ENCODE measurements at places on chromosomes 7 and 10.

- no peak for DNase-seq
Measured at GRCh38 chr10:8424555-8425211, 370.2 kb downstream of the GATA3 start.

DNA sequence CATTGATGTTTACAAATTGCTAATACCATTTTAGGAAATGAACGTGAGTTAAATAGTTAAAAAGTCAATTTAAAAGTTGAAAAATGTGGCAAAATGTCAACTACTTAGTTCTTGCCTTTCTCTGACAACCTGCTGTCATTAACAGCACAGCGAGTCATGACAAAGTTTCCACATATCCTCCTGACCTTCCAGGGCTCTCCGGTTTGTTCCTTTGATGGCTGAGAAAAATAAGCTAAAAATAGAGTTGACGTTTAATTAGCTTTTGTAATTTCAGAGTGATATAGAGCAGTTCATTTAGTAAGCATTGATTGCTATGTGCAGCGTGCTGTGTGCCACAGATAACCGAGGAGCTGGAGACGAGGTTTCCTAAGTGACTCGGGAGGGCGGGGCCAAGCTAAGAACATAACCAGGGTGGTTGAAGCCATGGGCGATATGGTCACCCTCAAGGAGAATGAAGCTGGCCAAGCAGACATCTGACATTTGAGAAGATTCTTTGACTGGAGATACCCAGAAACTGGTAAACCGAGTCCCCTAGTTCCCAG, 47.9 kb downstream of the OGDH start:
- DNase-seq: no peak

- no peak for DNase-seq
Measured at GRCh38 chr10:17425584-17426262, 28.7 kb downstream of the ST8SIA6 start.

DNA sequence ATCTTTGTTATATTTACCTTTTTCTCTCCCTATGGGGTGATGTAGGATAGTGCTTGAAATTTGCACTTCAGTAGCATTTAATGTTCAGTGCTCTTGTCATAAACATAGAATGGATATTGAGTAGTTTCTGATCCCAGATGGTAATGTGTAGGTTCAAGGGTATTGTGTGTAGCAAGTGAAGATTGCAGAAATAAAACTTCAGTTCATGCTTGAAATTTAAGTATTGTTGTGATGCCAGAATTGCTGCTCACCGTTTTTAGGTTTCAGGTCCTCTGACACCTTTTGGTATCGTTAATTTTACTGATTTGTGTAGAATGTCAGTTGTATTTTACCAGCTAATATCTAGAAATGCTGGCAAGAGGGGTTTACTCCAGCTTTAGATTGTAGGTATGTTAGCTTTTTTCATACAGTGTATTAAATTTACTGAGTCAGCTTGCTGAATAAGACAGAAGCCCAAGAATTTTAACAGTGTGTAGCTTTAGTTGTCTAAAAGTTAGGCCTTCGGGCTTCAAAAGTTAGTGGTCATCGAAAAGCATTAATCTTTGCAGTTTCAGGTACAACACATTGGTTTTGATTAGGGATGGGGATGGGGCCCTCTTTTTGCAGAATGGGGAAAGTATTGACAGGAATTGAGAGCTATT, 1.9 kb downstream of the PTEN start:
- DNase-seq: no peak

- no peak for DNase-seq
Measured at GRCh38 chr10:102121739-102122372, 1.7 kb upstream of the LDB1 start.

DNA sequence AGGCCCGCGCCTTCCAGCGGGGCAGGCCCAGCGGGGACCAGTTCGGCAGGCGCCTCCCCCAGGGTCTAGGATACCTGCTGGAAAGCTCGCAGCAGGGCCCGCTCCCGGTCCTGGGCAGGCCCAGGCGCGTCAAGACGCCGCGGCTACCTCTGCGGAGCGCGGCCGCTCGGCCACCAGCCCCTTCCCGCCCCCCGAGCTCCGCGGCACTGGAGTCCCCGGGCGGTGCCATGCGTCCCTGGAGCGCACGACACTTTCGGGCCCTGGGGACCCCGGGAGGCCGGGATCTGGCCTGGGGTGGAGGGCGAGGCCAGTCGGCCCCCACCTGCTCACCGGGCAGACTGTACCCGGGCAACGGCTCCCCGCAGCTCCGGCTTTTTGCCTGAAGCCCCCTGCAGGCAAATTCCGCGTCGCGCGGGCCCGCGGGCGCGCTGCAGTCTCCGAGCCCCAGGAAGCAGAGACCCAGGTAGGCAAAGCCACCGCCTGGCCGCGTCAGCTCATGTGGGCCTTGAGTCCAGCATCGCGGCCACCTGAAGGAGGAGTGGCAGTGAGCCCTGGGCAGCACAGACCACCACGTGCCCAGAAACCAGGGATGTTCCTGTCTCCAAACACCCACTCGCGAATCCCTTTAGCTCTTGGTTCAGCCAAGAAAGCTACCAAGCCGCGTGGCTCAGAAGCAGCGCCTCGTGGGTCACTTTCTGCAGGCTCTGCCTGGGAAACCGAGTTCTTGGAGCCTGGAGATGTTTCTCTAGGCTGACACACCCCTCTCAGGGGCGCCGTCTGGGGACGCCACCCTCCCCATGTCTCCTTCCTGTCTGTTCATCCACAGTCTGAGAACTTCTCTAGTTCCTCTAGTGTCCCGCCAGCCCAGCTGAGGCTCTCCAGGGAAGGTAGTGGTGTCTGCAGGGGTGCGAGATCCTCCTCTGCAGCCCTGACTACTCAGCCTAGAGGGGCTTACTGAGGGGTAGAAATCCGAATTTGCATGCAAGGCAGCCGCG, 46.1 kb upstream of the APBB1IP start:
- no peak for DNase-seq

DNA sequence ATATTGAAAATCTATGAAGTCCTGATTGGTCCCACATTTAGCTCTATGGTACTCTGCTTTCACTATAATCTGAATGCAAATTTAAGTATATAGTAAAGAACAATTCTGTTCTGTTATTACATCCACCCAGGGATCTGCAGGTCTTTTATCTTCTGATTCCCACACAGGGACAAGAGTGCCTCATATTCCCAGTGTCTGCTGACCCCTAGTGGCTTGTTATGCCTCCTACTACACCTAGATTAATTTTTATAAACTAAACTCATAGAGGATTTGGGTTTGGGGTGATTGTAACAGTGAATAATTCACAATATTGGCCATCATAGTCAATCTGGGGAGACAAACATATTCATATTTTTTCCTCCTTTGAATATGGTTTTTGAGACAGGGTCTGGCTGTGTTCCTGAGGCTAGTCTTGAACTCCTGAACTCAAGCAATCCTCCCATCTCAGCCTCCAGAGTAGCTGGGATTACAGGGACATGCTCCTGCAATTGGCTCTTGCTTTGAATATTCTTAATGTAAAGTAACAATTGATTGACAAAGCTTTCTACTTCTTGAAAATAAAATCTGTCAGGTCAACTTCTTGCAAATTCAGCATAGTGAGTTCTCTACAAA, 282.1 kb downstream of the KCND2 start:
- peak; percentile 53 for DNase-seq

DNA sequence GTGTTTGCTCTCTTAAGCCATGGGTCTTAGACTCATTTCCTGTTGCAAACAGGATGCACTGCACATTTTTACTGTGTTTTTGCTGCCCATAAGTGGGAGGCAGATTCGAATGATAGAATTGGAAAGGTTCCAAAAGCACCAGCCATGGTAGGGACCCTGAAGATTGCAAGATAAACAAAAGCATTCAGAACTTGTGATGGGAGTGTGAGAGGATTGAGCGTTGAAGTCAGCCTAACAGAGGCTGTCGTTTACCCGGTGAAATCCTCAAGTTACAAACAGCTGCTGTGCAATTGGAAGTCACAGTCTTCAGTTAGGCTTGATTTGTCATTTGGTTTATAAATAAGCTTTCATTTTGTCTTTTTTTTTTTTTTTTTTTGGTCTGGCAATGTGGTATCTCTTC, 192.7 kb upstream of the MKI67 start:
- DNase-seq: peak; percentile 27

- DNase-seq: peak; percentile 32
Measured at GRCh38 chr7:94632338-94633013, 23.5 kb downstream of the SGCE start.
